NCI-H1092 (cell line): ENCODE measurements at places on chromosomes 3 and 15.
A peak's percentile ranks its signal among the peaks of the same experiment; 100 is the strongest.

DNA sequence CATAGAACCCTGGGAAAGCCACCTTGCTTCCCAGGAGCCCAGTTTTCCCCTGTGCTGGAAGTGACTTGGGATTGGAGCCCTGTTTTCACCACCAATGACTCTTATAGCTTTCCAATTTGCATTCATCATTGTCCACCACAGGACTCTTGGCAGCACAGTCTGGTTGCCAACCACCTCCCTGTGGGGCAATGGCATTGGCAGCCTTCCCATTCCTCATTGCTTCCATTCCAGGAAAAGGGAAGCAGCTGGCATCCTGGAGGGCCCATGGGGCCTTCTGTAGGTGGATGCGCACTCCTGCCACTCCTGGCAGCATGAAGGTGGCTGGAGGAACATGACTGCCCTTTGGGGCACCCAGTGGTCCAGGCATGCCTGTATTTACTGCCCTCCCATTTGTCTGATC, 57.7 kb downstream of the FEM1B start:
- DNase-seq: peak; percentile 55

- peak; percentile 54 for DNase-seq
Measured at GRCh38 chr3:64023187-64023860, at the start of gene PSMD6. TSS of gene PSMD6 (minus strand) at chr3:64023494. CDS start at chr3:64023419, 75 bp downstream.

GRCh38 chr3:51657234-51657633, 13.8 kb upstream of the TEX264 start:
- DNase-seq: no peak

DNA sequence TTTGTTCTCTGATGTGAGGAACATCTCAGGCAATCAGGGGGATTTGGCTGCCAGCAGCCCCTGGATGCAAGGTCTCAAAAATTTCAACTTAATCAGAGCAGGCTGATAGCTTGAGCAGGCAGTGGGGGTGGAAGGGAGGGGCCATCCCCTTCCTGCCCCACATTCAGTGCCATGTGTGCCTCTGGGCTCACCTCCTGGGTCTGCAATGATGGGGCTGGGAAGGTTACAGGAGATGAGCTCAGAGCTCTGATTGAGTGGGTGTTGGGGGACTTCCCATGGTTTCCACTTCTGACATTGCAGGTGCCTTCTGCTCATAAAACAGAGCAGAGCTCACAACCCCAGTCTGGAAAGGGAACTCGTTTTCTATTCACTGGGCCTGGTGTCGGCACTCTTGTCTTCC, 37.0 kb downstream of the PARP16 start:
- no peak for DNase-seq

DNA sequence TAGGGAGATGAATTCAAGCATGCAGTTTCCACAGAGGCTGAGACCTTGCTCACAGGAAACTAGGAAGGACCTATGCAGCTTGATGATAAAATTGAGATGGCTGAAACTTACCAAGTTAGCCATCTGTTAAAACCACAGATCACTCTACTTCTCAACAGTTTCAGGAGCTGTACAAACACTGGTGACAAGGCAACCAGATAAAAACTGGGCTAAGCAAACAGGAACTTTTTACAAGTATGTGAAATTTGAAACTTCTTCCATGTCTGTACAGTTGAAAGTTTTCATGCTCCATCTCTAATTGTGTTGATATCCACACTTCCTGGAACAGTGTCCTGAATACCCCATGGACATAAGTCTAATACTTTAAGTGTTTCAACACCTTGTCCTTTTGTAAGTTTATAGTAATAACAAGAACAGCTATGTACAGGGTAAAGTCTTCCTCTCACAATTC, 78.2 kb downstream of the FAIM start:
- DNase-seq: no peak

DNA sequence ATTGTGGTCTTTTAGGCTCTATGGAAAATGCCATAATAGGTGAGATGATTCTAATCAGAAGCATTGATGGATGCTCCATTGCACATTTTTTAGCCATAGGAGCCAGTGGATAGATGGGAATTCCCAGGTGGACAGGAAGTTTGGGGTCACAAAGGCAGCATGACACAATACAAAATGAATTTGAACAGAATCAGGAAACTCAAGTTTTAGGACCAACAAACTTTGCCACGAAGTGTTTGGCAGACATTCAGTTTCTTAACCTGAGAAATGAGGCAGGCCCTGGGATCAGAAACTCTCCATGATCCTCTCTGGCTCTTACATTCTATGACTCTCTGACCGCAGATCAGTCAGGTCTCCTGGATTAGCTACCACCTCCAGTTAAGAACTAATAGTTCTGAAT, 275.4 kb downstream of the TIGIT start:
- no peak for DNase-seq

DNA sequence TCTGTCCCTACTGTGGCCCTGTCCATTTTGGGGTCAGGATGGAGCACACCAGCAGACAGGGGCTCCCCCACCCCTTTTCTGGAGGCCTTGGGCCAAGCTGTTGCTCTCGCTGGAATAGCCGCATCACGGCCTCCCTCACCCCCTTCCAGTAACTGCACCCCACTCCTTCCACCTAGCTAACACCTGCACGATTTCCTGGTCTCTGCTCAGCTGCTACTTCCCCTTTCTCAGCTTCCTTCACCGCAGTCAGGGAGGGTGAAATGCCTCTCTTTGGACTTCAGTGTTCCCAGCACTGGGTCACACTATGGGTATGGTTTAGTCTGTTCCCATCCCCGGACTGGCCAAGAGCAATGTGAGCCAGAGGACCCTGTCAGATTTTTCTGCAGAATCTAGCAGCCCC, 400.2 kb downstream of the MCTP2 start:
- no peak for DNase-seq

DNA sequence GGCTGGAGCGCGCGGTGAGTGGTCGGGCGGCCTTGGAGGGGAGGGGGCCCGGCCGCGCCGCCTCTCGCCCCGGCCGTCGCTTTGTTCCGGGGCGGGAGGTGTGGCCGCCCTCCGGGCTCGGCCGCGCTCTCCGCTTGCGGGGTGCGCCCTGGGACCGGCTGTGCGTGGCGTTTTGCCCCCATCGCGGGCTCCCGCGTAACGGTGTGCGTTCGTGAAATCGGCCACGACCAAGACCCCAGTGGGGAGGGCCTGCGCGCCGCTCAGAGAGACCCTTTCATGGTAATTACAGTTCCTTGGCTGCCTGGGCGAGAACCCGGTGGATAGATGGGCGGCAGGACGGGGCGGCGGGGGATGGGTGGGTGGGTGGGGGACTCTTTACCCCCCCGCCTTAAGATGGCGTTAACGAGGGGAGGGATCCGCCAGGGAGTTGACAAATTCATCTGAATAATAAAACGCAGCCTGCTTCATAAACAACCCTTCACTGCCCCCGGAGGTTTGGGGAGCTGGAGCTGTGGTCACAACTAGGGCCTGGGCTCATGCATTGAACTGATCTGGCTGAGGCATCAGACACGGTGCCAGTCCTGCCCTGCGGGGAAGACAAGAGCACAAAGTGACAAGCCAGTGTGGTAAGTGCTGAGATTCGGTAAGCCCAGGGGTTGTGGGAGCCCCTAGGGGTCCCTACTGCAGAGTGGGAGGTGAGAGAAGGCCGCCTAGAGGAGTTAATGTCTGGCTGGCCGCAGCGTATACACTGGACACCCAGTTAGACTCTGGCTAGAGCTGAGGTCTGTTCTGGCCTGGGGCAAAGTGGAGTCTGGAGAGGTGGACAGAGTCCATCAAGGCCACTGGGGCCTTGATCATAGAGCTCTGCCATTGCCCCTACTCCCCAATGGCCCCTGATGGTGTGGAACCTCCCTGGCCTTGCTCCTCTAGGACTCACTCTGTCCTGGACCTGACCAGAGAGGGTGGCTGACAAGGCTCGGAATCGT, 668 bp downstream of the MRAS start:
- DNase-seq: peak; percentile 37

DNA sequence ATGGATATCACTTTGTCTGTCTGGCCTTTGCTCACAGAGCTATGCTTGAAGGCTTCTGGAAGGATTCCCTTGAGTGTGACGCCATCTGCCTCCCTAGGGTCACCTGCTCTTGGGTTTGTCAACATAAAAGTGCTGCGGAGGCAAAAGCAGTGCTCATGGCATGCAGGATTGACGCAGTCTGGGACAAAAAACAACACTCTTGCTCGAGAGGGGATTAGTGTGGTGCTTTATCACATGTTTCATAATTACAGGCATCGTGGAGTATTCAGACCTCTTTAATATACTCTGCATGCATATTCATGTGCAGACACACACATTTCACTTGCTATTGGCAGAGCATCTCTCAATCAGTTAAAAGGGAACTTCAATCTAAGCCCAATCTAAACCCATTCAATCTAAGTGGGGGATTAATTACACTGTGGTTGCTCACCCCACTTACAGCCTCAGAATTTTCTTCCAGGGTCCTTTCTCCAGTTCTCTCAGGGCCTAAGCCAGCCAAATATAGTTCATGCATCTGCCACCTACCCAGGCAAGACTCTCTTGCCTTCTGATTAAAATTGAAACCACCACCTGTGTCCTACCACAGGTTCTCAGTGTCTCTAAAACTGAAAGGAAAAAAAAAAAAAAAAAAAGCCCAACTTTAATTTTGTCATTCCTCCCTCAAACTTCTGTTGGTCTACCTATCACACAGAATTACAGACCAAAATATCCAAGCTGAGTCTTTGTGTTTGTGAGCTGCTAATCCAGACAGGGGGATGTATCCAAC, 75.6 kb downstream of the BFSP2 start:
- DNase-seq: no peak

GRCh38 chr3:95254758-95255157, 1191.9 kb downstream of the NSUN3 start:
- DNase-seq: no peak

GRCh38 chr15:37009288-37009687, 91.1 kb downstream of the MEIS2 start:
- no peak for DNase-seq

DNA sequence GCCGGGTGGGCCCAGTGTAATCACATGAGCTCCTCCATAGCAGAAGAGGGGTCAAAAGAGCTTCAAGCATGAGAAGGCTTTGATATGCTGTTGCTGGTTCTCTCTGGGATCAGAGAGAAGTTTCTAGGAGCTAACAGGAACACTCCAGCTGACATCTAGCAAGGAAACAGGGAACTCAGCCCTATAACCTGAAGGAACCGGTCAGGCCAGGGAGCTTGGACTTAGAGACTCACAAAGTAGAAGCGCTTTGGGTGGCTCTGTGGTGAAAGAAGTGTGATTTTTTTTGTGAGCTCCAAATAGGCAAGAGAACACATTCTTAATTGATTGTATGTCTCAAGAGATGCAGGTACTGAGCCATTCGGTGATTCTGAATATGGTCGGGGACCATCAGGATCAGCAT, 26.2 kb upstream of the EPHB1 start:
- DNase-seq: no peak

DNA sequence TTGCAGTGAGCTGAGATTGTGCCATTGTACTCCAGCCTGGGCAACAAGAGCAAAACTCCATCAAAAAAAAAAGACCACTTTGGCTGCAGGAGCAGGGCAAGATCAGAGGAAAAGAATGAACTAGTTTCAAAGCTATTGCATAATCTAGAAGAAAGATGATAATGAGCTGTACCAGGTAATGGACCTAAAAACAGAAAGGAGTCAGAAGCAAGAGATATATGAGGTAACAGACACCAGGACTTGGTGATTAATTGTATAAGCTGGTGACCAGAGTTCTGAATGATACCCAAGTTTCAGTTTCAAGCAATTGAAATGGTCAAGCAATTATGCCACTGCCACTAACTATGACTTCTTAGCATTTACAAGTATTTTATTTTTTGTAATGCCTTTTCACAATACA, 2.9 kb downstream of the POLQ start:
- no peak for DNase-seq

DNA sequence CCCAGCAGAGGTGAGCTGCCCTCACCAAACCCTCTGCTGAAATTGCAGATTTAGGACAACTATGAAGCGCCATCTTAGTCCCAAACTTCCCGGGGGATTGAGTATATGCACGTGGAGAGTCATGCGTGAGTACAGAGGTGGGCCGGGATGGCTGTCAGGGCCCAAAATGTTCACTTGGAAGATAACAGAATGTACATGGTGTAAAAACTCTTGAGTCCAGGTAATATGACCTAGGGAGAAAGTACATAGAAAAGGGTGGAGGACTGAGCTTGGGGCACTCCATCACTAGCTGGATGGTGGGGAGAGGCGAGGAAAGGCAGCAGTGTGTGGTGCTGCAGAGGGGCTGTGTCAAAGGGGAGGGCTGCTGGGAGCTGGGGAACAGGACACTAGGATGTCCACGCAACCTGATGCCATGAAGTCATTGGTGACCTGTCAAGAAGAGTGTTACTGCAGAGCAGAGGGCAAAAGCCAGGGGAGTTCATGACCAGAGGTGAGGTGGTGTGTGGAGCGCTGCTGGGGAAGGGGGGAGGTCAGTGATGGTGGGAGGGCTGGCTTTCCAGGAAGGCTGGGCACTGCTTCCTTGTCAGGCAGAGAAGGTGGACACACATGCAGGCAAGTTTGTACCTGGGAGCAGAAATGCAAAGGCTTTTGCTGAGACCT, 236.2 kb upstream of the LYSMD4 start:
- no peak for DNase-seq

GRCh38 chr3:9184461-9184835, 65.0 kb downstream of the SRGAP3 start:
- no peak for DNase-seq

DNA sequence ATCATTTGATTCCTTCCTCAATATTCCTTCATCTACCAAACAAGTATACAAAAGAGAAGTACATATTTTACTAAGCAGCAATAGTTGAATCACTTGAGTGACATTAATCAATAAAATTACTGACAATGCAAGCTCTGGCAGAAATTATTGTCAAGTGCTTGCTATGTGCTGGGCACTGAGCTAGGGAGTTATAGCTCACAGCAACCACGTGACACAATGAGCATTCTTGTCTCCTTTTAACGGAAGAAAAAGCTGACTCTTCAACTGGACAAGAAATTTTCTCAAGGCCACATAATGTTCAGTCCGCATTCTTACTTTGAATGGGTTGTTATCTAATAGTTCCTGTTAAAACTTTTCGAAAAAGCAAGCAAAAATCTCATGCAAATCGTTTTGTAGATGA, 500.1 kb downstream of the PYDC2 start:
- no peak for DNase-seq
